ENCODE measurements at places on chromosomes 16 and 17. TPM values are rescaled to one million over a fixed set of nuclear protein-coding genes. Genes with fewer than 3 reads are reported as not detected.

DNA sequence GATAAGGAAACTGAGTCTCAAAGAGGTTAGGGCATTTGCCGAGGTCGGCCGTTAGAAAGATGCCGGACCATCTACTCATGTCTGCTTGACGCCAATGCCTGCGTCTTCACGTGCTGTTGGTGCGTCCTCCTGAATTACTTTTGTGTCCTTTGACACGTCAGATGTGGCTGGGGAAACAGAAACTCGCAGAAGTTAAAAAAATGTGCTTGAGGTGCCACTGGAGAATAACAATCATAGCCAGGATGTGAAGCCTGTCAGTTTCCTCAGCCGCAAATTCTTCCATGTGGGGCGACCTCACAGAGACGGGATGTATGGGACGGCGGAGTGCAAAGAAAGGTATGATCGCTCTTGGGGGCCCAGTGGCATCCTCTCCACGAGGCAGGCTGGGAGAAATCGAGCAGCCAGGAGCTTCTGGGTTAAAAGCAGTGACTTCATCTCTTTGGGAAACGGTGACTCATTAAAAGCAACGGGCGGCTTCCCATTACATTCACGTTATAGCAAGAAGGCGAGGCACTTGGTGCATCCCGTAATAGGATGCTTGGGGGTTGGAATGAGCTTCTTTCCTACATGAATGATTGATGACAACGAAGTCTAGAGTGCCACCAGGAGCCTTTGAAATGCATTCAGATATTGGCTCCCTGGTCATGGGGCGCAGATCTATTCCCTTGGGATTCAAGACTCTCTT lies 67.8 kb downstream of the BMERB1 start:
- ATAC-seq = peak; percentile 49

- ATAC-seq = no peak
Observed at GRCh38 chr16:10256784-10257641, 74.8 kb upstream of the GRIN2A start.

DNA sequence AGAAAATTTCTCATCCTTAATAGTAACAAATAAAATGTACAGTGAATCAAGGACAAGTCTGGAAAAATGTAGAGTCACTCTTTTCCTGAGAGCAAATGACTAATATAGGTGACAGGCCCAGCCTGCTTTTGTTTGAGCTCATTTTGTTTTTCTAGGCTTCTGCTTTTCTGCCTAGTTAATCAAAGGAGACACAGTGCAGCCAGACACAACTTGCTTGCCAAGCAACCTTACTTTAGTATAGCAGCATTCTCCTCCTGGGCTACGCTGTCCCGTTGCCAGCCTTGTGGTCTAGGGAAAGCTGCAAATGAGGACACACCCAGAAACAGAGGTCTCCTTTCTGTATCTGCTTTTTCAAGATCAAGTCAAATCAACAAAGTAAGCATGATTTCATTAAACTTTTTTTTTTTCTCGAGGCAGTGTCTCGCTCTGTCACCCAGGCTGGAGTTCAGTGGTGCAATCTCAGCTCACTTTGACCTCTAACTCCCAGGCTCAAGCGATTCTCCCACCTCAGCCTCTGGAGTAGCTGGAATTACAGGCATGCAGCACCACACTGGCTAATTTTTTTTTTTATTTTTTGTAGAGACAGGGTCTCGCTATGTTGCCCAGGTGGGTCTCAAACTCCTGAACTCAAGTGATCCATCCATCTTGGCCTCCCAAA lies 17.2 kb downstream of the GINS3 start:
- peak; percentile 46 for ATAC-seq

GRCh38 chr17:49815761-49816281 lies 27.3 kb downstream of the KAT7 start:
- peak; percentile 39 for ATAC-seq

- no peak for ATAC-seq
Observed at GRCh38 chr16:676913-677312, 1.4 kb downstream of the RHBDL1 start.

ANKFY1 gene
- 38.2 TPM for total RNA-seq

DNA sequence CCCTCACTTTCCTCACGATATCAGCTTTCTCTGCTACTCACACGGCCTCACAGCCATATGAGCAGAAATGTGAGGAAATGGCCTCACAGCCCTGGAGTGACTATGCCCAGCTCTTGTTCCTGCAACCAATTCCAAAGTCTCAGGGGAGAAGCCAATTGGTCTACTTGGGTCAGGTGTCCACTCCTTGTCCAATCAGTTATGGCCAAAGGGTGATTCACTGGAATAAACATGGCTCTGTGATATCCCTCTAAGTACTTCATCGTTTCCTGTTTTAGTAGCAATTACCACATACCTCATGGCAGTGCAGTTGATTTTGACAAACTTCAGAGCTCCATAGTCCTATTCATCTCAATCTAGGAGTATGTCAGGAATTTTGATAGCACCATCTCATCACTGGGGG lies 195.4 kb downstream of the KATNIP start:
- no peak for ATAC-seq

GRCh38 chr17:51725185-51725584 lies 433.3 kb downstream of the CA10 start:
- ATAC-seq = no peak

DNA sequence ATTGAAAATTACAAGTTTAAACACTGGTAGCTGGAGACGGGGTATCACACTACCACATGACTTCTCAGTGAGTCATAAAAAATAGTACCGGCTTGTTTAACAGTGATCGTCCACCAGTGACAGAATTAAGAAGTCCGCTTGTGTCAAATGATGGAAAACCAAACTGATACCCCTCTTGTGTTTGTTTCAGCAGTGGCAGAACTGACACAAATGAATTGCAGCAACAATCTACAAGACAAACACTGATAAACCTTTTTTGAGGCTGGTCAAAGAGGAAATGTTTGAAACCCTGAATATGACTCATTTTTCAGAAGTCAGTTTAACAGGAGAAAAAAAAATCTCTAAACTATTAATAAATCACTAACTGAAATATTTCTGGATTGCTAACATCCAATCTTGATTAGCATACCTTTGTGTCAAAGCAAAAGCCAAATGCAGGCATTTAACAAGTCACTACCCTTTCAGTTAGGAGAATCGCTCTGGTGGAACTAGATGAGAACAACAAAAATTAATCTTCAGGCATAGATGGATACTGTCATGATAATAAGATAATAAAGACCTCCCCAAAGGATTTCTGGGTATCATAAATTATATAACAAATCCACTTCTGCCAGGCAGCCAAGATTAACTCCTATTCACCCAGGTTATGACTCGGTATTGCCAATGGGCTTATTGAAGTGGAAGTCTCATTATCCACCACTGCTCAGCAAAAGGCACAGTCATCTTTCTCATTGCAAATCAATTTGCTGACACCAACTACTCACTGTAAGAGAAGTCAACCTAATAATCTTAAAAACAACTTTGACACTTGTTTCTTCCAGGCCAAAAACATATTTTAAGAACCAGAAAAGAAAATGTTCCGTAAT lies 20.8 kb downstream of the DCUN1D3 start:
- no peak for ATAC-seq

GRCh38 chr17:39643271-39643670 lies 6.3 kb downstream of the STARD3 start:
- ATAC-seq = no peak
